ENCODE measurements at places on chromosomes 16 and 17. TPM values are rescaled to one million over a fixed set of nuclear protein-coding genes. Genes with fewer than 3 reads are reported as not detected.

GRCh38 chr17:34998205-34998604 is 17.9 kb downstream of the LIG3 start:
- ATAC-seq = peak; percentile 84

GRCh38 chr17:81090361-81091136 is 55.6 kb downstream of the BAIAP2 start:
- peak; percentile 70 for ATAC-seq

DNA sequence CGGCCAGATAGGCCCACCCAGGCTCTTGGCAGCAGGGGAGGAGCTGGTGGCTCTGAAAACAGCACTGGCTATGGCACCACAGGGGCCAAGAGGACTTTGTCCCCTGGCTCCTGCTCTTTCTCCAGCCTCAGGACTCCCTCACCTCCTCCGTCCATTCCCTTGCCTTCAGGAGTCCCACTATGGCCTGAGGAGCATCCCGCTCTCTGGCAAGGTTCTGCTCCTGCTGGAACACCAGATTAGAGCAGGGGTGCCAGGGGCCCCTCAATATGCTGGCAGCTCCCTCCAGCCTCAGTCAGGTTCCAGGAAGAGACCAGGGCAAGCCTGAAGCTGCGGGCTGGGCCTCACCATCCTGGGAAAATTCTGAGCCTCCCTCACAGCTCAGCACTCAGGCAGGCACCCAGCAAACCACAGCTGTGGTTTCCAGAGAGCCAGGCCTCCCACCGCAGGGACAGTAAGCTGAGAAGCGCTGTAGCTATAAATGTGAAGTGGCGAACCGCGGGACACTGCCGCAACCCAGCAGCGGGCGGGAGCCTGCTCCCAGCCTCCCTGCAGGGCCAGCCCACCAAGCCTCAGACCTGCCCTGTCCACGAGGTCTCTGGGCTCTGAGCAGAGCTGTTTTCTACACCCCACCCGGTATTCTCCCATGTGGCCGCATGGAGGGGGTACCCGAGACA is 25.7 kb downstream of the C17orf100 start:
- no peak for ATAC-seq

DNA sequence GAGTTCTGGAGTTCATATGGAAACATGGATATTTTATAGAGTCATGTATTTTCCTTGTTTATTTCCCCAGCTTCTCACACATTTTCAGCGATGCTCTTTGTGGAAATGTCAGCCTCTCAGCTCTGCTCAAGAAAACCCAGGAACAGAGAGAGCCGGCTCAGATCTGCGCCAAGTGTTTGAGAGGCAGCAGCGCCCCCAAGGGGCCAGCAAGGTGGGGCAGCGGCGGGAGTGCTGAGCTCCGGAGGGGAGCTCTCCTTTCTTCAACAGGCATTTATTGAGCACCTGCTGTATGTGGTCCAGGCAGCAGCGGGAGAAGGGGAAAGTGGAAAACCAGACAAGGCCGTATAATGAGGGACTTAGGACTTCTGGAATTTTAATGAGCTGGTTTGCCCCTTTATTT is 421.1 kb upstream of the C16orf82 start:
- ATAC-seq = no peak

DNA sequence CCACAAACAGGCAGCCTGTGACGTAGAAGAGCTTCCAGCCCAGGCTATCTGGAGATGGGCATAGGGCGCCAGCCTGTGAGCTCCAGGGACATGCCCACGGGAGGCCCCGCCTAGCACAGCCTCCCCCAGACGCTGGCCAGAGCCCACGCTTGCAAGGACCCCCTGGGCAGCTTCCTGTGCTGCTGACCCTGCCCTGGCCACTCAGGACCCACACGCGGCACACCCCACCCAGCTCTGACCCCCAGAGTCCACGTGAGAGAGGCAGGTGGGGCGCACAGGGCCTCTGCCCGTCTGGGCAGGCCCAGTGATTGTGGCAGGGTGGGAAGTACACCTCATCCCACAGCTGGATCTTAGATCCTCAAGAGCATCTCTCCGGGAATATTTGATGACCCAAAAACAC is 3.9 kb downstream of the CYBC1 start:
- no peak for ATAC-seq

DNA sequence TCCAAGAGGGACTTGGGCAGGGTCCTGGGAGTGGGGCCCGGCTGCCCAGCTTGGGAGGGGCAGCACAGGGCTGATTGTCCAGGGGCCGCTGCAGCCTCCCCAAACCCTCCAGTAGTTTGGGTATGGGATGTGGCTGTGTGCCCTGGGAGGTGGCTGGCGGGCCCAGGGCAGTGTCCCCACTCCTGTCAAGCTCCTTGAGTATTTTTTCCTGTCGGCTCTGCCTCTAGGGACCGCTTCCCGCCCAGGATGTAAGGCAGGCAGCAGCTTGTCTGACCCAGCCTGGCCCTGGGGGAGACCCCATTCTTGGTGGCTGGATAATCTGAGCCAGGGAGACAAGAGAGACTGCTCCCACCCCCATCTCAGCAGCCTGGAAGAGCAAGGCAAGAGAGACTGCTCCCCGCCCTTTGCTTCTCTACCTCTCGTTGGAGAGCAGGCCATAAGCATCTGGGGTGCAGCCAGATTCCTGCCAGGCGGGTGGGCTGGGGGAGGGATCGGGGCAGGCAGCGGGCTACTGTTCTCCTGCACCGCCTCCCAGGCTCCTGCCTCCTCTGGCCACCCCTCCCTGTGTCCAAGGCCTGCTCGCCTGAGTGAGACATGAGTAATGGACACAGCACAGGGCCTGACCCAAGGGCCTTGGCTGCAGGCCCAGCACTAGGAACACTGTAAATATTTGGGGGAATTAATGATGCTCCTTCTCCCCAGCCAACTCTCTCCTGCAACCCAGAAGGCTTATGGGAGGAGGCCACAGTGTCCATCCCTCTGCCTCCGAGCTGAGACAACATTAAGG is 18.4 kb upstream of the ITGA3 start:
- peak; percentile 58 for ATAC-seq

Gene GRB7
- 45.3 TPM for total RNA-seq

Gene ATMIN
- 30.1 TPM for total RNA-seq
